CD4-positive, alpha-beta T cell treated with Interleukin-17A for 4 hours (primary cell): ENCODE measurements at places on chromosomes 6 and 20.

DNA sequence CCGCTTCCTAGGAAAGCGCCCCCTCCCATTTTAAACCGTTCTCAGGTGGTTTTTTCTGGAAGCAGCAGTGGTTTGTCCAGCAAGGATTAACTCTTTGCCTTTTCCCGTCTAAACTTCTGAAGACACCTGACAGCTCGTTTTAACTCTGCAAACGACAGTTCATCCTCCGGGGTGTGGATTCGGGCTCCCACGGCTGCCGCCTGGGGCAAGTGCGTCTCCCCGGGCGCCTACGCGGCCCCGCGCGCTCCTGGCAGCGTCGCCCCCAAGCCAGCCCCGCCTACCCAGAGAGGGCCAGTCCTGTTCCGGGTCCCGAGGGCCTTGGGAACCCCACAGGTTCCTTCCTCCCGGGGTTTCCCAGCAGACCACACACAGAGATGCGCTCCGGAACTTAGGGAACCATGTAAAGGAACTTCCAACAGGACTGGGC is 54.4 kb downstream of the PRR18 start:
- peak; percentile 59 for DNase-seq

DNA sequence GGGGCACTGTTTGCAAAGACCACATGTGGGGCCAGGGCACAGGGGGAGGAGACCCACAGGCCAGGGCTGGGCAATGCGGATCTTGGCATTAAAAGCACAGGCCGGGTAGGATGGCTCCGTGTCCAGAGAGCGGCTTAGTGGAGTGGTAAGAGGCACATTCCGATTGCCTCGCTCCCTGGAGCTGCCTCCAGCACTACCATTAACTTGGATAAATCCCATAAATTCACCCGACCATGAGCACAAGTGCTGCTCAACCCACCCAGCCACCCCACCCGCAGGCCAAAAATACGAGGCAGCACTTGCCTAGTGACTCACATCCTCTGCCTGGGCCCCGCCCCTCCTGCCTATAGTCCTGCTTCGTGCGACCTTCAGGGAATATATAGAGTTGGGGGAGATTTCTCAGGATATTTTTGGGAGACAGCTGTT is 67.5 kb upstream of the QKI start:
- no peak for DNase-seq

- no peak for DNase-seq
Observed at GRCh38 chr20:39516964-39517363, 554.8 kb downstream of the DHX35 start.

DNA sequence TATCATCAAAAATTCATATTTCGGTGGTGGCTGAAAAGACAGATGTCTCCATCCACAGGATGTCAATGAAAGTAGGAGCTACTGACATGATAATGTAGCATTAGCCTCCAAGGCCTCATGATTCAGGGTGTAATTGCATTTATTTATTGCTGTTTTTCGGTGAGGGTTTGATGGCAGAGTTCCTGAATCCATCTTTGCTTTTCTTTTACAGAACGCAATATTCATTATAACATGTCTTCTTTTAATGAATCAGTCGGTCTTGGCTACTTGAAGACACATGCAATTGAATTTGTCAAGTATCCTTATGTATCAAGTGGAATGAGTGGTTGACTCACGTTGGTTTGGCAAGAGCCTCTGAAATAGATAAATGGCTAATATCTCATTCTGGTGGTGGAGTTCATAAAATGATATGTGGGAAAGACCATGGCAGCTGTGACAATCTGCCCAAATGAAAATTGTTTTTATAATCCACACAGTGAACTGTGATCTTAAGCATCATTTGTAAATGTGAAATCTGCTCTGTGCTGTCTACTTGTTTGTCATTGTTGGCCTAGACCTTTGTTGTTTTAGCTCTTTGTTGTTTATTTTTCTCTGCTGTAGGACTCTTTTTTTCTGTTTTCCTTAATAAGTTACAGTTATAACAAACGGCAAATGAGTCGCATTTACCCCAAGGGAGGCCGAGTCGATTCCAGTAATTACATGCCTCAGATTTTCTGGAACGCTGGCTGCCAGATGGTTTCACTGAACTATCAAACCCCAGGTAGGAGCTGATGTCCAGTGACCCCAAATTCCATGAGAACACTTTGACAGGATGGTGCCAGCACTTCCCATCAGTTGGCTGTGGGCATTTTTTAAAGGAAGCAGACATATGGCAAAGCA is 105.7 kb upstream of the LAMP5 start:
- no peak for DNase-seq

DNA sequence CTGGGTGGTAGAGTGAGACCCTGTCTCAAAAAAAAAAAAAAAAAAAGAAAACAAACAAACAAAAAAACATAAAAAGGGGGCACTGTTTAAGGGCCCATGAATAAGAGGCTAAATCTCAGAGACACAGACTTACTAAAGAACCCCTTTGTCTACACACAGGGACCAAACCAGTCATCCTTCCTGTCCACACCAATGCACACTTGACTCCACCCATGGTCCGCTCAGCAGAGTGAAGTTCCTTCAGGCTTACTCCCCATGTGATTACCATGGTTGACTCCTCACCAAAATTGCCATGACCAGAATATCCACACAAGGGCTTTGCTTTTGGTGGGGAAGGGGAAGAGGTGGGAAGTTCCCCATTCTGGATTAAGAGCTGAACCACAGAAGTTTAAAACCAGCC is 19.4 kb upstream of the REPS1 start:
- no peak for DNase-seq

DNA sequence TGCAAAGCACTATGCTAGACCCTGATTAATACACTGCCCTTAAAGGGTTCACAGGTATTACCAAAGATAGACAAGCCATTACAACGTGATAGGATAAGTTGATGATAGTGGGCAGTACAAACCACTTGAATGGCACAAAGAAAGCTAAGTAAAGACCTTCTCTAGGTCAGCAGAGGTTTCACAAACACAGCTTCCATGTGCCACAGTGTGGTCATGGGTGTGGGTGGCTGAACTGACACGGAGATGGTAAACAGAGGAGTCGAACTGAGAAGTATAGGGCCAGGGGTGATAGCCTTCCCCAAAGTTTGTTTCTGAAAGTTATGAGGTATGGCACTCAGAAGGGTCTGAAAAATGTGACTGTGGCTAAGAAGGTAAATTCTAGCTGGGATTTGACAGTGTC is 4.3 kb downstream of the ZBTB9 start:
- DNase-seq = no peak

- DNase-seq = no peak
Observed at GRCh38 chr6:105815661-105816555, 270.2 kb upstream of the PRDM1 start.

DNA sequence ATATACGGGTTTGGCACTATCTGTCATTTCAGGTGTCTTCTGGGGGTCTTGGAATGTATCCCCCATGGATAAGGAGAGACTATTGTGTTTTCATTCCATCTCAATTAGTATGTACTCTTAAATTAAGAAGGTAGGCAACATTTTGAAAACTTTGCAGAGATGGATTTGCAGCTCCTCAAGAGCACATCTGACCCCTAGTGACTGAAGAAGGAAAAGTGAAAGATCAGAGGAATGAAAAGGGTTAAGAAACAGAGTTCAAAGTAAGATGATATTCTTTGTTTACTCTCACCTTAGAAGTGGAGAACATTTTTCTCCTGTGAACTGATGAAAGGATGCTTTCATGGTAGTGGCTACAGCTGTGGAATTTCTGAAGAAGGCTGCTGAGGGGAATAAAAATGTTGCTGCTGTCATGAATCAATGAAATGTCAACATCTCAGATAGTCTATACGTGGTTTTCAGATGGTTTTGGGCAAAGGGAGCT is 41.5 kb downstream of the SH3BGRL2 start:
- no peak for DNase-seq

DNA sequence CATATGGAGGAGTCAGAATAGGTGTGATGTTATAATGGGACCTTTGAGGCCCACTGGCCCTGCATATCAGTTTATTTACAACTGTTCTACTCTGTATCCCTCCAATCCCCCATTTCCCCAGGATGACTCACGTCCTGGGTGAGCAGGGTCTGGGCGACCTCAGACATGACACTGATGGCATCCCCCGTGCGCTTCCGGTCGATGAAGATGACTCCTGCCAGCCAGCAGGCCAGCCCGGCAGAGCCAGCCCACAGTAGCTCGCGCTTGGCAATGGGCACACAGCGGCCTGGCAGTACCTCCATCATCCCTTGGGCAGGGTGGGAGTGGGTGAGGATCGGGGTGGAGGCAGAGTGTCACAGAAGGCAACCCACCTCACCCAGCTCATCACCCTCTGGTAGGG is 5.6 kb downstream of the AGPAT1 start:
- DNase-seq = no peak

DNA sequence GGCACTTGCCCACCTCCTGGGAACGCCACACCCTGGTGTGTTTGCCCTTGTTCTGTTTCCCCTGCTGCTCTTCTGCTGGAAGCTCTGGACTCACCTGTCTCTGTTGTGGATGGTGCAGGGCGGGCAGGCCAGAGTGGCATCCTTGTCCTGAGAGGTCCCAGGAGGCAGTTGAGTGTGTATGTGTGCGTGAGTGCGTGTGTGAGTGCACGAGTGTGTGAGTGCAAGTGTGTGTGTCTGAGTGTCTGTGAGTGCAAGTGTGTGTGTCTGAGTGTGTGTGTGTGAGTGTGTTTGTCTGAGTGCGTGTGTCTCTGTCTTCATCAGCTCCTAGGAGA is 12.2 kb downstream of the IGF2R start:
- no peak for DNase-seq

DNA sequence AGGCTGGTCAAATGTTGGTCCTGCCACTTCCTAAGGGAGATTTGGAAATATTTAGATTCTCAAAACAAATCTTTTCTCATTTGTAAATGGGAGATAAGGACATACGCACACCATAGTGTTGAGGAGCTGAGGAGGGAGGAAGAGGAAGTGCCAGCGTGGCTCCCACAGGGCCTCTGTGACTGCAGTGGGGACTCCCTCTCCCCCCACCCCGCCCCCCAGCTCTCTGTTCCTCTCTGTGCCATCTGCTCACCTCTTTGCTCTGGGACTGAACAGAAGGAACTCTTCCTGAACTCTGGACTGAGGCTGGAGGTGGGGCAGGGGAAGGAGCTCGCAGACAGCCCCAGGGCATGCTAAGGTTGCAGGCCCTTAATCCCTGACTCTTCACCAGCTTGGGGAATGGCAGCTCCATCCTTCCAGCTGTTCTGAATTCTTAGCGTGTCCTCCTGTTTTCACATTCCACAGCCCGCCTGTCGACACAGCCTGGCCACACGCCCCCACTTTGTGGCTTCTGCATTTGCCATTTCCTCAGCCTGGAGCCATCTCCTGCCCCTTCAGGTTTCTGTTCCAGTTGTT is 11.4 kb downstream of the DDX27 start:
- DNase-seq = no peak

- DNase-seq = no peak
Observed at GRCh38 chr20:6265204-6265904, 142.5 kb upstream of the FERMT1 start.

- DNase-seq = no peak
Observed at GRCh38 chr6:85468326-85468725, 18.4 kb downstream of the NT5E start.

DNA sequence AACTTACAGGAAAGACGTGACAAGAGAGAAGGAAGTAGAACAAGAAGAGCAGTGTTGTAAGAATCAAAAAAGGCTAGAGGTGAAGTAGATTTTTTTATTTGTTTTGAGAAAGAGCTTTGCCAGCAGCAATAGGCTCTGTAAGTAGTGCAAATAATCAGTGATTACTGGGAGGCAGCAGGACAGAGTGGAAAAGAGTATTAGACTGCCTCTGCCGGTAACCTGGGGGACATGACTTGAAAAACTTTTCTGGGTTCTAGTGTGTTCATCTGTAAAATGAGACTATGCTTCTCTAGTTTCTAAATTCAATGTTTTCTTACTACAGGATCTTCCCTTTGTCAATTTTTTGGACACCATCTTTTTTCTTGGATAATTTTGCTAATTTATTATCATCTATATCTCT is 5.8 kb upstream of the IRAK1BP1 start:
- DNase-seq = no peak
